Ureter (tissue), 1 donor: ENCODE measurements at places on chromosomes 2 and 18. TPM values are rescaled to one million over a fixed set of nuclear protein-coding genes. Genes with fewer than 3 reads are reported as not detected.
A peak's percentile ranks its signal among the peaks of the same experiment; 100 is the strongest.

DNA sequence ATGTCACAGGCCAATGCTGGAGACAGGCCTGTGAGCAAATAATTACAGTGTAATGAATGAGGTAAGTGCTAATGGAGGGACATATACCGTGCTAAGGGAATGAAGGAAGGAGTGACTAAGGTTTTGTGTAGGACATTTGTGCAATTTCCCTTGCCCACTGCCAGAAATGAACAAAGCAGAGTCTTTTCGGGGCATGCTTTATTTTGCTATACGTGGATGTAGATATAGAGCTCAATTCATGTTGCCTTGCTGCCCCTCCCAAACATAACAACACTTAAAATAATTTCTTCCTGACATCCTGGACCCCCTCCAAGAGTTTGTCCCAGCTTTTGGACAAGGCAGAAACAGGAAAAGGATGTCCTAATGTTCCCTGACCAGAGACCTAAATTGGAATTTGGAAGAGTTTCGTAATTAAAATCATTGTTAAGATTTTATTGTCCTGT is 23.7 kb upstream of the CD28 start:
- no peak for DNase-seq

DNA sequence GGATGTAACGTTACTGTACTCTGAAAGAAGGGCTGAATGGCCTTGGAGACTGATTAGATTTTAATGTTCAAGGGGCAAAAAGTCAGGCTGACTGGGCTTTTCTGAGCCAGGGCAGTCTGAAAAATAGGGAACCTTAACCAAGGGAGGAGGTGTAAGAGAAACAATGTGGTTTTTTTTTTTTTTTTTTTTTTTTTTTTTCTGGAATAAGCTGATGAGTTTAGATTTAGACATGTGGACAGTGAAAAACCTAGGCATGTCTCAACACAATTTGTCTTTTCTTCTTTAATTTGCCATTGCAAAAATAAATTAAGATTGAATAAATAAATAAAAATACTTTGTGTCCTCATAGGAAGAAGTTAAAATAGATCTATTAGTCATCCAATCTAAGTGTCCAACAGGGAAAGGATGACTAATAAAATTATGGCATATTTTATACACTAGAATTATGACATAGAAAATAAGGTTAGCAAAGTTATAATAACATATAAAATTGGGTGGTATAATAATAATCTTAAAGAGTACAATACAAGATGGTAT is 237.6 kb upstream of the TRIB2 start:
- DNase-seq = no peak

- DNase-seq = no peak
These were observed 1.4 kb upstream of the SF3B6 start for GRCh38 chr2:24077535-24077877.

- DNase-seq = no peak
These were observed 54.0 kb downstream of the EPAS1 start for GRCh38 chr2:46351098-46351749.

DNA sequence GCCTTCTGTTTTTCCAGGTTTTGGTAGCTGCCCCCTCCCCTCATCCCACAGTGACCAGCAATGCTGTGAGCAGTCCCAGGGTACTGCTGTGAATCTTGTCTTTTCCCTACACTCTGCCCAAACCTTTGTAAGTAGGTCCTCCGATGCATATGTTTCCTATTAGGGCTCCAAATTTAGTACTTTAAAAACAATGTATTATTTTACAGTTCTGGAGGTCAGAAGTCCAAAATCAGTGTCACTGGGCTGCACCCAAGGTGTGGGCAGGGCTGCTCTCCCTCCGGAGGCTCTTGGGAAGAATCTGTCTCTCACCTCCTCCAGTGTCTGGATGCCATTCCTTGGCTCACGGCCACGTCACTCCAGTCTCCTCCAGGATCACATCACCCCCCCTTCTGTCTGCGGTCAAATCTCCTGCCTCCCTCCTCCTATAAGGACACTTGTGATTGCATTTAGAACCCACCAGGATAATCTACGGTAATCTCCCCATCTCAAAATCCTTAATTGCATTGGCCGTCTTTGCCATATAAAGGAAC is 208.5 kb downstream of the SH3BP4 start:
- DNase-seq = no peak

GRCh38 chr2:176074919-176075425 is 8.8 kb downstream of the EVX2 start:
- DNase-seq = no peak

GRCh38 chr18:8685914-8686216 is 19.5 kb upstream of the MTCL1 start:
- DNase-seq = peak; percentile 37

DNA sequence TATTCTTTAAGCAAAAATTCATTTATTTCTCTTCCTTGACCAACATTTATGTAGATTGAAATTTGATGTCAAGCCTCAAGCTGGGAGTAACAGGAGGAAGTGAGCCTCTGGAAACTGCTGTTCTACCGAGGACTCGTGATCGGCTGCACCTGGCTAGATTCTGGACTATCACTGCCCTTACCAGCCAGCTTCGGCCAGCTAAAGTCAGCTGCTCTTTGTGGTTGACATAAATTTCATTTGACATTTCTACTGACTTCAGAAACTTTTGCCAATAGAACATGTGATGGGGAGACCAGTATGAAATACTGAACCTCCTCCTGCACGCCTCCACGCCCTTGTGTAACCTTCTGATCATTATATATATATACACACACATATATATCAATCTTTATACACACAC is 74.2 kb upstream of the RGPD5 start:
- peak; percentile 22 for DNase-seq

DNA sequence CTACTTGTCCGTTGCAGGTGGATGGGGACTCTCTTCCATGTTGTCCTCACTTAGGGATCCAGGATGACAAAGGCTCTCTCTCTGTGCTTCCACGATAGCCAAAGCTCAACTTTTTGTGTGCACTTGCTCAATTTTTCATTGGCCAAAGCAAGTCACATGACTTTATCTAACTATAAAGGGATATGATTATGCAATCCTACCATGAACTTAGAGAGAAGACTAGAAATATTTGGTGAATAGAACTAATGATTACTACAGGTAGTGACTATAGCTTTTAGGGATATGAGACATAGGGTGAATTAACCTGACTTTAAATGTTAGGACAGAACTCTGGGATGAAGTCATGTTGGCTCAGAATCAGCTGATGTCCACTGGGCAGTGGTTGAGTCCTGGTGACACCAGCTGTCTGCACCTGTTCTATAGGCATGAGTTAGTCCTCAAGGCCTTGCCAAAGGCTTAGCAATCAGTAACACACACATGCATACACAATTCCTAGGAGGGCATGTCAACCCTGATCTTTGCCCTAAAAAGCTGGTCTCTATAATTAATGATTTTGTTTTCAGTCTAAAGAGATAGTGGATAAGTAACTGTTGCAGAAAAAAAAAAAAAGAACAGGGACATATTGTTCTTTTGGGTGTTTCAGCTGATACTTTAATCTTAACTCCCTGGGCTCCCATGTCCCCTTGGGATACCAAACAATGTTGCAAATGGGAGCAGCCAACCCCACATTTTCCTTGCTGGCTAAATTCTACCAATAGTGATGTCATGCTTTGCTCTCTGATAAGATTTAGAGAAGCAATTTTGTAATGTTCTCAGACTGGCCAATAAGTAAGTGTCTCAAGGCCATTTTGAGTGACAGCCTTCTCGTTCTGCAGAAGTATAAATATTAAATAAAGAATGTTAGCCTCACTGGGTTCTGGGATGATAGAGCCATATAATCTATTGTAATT is 12.5 kb upstream of the HK2 start:
- DNase-seq = no peak

GRCh38 chr2:88450925-88451810 is 1.3 kb downstream of the FOXI3 start:
- no peak for DNase-seq

- no peak for DNase-seq
These were observed 421.2 kb downstream of the CMPK2 start for GRCh38 chr2:6444514-6444913.

- DNase-seq = no peak
These were observed 26.4 kb upstream of the TFPI start for GRCh38 chr2:187580462-187581124.

DNA sequence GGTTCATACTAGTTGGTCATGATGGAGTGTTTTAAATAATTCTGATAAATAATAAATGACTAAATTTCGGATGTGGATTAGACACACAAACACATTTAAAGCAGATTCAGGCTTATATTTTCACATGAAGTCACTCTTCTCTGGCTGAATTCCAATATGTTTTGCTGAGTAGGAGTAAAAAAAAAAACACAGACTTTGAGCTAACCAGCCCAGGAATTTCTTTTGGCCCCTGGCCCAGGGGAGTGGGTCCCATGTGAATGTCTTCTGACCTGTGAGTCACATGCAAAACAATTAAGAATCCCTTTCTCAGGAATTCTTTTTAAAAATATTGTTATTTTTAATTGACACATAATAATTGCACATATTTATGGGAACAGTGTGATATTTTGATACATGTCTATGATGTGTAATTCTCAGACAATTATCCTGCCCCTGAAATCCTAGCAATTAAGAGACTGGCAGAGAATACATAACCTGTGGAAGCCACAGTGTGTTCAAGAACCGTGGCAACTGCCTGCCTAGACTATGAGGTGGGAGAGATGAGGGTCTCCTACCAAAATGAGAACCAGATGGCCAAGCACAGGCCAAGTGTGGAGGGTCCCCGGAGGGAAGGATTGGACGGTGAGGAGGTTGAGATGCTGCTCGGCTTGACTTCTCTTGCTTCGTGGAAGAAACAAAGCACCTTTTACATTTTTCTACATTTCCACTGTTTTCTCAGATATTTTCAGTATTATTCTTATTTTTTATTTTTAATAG is 236.4 kb downstream of the PIEZO2 start:
- no peak for DNase-seq

- DNase-seq = no peak
These were observed 155.3 kb downstream of the UXS1 start for GRCh38 chr2:106038601-106039375.

- no peak for DNase-seq
These were observed 119.8 kb downstream of the AGAP1 start for GRCh38 chr2:235613649-235614048.

DNA sequence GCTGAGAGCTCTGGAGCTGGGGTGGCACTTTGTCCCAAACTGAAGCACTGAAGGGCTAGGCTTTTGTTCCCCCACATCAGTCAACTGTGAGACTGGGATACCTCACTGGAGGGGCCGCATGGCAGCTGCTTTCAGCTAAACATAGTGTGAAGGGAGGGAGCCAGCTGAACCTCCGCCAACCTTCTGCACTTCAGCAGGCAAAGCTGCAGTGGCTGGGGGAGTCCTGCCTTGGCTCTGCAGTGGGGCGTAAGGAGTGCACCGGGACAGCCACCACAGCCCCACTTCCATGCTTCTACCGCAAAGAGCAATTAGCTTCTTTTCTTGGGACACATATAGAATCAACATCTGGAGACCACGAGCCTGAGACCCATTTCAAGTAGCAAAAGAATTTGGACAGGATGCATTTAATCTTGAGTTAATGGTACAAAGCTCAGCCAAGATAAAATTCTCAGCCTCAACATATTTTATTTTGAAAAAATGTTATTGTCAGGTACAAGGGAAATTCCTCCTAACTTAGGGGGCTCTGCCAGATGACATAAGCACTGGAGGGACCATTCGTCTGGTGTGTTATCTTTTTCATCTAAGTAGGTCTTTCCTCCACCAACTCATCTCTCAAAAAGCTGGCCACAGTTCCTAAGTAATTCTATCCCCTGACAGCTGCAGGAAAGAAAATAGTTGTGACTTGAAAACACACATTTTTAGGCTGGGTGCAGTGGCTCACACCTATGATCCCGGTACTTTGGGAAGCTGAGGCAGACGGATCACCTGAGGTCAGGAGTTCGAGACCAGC is 25.6 kb upstream of the MYCN start:
- no peak for DNase-seq

DNA sequence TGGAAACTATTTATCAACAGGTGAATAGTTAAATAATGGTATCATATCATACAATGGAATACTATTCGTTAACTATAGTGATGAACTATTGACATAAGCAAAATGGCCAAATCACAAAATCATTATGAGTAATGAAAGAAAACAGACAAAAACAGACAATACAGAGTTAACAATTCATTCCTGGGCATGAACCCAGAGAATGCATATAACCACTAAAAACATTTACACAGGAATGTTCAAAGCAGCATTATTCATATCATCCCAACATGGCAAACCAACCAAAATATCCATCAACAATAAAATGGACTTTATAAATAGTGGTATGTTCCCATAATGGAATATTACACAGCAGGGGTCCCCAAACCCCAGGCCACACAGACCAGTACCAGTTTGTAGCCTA is 131.2 kb upstream of the CYP1B1 start:
- DNase-seq = no peak

DNA sequence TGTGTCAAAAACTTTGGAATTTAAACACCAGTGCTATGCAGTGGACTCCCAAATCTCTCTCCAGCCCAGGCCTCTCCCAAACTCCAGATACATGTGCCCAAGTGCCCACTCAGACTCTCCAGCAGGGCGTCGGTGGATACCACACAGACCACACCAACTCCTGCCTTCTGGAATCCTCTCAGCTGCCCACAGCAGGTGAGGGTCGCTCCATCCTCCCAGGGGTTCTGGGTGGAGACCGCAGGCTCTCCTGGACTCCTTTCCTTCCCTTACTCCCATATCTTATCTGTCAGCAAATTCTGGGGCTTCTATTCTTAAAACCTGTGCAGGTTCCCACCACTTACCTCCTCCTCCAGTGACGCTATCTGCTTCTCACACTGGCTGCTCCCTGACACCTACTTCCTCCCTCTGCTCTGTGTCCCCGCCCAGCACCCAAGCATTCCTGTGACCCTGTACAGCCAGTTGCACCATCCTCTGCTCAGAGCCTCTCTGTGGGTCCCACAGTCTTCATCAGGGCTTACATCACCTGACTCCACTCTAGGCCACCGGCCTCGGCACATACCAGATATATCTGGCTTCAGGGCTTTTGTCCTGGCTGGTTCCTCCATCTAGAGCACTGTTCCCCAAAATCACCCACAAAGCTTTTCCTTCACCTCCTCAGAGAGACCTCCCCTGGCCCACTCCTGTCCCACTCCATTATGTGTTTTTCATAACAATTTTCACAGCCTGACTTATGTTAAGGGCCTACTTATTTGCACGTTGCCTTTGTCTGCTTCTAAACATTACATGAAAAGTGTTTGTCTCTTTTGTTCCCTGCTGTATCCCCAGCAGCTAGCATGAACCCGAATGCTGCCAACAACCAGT is 2.6 kb upstream of the IMP4 start:
- no peak for DNase-seq

- DNase-seq = no peak
These were observed 70.4 kb downstream of the KIAA1328 start for GRCh38 chr18:36899289-36899688.

CLHC1 gene
- total RNA-seq = 26.3 TPM

SAG gene
- total RNA-seq = not detected

RAB11FIP5 gene
- 26.1 TPM for total RNA-seq

ALMS1 gene
- 36.3 TPM for total RNA-seq

GALNT14 gene
- 7.0 TPM for total RNA-seq

ARMC9 gene
- total RNA-seq = 16.0 TPM

SGPP2 gene
- total RNA-seq = 45.8 TPM

IL1R2 gene
- total RNA-seq = 5.9 TPM
